ENCODE measurements at places on chromosomes 11 and 22. TPM values are rescaled to one million over a fixed set of nuclear protein-coding genes. Genes with fewer than 3 reads are reported as not detected.

ANO3 gene
- total RNA-seq: not detected

APOA1 gene
- total RNA-seq: 1.7 TPM

CRACR2B gene
- 132 TPM for total RNA-seq

APOA4 gene
- total RNA-seq: not detected

DAGLA gene
- total RNA-seq: 6.4 TPM

ST14 gene
- 1.8 TPM for total RNA-seq

- no peak for DNase-seq
Observed at GRCh38 chr22:49239264-49240015, 588.2 kb downstream of the BRD1 start.

GRCh38 chr11:9660886-9661285 is 3.0 kb upstream of the SWAP70 start:
- DNase-seq: no peak

- no peak for DNase-seq
Observed at GRCh38 chr11:68013611-68014156, 3.6 kb downstream of the ALDH3B1 start.

- no peak for DNase-seq
Observed at GRCh38 chr11:44620328-44620725, 54.9 kb downstream of the CD82 start.

- DNase-seq: no peak
Observed at GRCh38 chr22:22228921-22229320, 15.7 kb upstream of the VPREB1 start.
